ENCODE measurements at places on chromosomes 5 and 9. TPM values are rescaled to one million over a fixed set of nuclear protein-coding genes. Genes with fewer than 3 reads are reported as not detected.

DNA sequence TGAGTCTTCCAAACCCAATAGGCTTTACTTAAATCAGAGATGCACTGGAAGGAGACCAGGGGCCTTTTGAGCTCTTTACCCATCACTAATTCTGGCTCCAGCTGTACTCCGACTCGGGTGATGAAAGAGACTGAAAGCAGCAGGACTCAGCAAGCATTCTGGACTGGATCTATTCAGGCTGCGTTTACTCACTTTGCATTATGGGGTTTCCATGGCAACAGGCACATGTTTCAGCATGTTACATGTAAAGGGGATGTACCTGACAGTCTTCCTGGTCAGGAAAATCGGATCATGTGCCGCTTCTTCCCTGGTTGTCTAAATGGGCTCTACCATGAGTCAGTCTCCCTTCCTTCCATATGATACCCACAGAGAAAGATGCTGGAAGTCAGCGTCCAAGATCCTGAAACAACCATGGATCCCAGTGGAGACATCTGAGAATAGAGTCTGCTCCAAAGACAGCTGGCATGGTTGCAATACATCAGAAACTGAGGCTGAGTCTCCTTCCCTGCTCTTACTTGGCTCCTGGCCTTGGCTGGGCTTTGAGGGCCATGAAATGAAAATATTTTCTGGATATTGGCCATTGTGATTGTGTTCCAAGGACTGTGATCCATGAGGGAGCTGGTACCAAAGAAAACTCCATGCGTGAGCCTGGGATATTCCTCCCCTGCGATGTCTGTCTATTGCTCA is 102.5 kb upstream of the TNC start:
- no peak overlapping the region for H3K27ac ChIP-seq
- H3K4me1 ChIP-seq, result no peaks in the 10 kb centered on the region
- DNase-seq, result no peak
- no peaks in the 10 kb centered on the region for H3K36me3 ChIP-seq
- H3K4me3 ChIP-seq, result no peak overlapping the region

DNA sequence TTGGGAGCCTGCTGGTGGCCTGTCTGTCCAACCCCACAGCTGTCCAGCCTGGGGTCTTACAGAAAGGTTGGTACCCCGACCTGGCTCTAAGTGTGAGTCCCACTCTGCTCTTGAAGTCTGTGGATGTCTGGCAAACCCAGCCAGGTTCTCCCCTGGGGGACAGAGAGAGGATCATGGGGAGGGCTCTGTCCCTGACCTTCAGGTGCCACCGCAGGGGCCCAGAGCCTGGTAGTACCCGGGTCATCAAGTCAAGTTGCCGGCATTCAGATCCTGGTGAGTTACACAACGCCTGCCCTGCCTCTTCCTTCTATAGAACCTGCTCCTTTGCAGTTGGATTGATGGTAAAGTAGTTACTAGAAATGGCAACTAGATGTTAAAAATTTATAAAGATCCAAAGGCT is 66.7 kb downstream of the ADAMTS2 start:
- H3K36me3 ChIP-seq, result no peaks in the 10 kb centered on the region
- DNase-seq, result no peak
- H3K4me3 ChIP-seq, result no peak overlapping the region
- no peaks in the 10 kb centered on the region for H3K27me3 ChIP-seq

The HACD4 gene
- 1.1 TPM for total RNA-seq

DNA sequence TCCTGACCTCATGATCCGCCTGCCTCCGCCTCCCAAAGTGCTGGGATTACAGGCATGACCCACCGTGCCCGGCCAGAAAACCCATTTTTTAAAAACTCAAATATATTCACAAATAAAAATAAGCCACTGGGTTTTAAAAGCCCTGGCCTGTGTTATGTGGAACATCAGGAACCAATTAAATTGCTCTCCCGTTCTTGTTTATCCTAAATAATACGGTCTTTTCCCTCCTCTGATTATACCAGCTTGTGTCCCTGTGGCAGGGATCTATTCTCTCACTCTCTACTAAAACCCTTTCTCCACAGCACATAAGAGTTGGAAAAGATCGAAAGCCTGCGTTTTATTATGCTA is 30.1 kb upstream of the LPAR1 start:
- H3K27me3 ChIP-seq, result no peaks in the 10 kb centered on the region
- H3K36me3 ChIP-seq, result no peaks in the 10 kb centered on the region
- H3K27ac ChIP-seq, result peak overlapping the region; percentile 39
- H3K4me3 ChIP-seq, result no peak overlapping the region

All from esophagus squamous epithelium (tissue), 5 donors.